ENCODE measurements at places on chromosomes 5 and 9.

DNA sequence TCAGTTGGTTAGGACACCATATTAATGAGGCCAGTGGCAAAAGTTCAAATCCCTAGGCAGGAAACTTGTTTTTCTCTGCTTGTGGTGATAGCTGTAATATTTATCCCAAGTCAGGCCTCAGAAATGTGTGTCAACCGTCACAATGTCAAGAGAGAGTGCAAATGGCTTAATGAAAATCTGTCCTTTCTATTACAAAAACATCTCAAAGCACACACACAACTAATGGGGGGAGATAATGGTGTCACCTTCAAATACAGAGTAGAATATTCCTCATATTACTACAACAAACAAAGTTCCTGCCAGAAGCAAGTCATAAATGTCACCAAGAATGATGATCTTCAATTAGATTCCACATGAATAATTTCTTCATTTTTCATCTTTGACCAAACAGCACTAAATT lies 127.2 kb upstream of the MARCHF11 start:
- DNase-seq, result no peak

GRCh38 chr5:125176005-125176390 lies 429.6 kb upstream of the ZNF608 start:
- DNase-seq, result no peak

DNA sequence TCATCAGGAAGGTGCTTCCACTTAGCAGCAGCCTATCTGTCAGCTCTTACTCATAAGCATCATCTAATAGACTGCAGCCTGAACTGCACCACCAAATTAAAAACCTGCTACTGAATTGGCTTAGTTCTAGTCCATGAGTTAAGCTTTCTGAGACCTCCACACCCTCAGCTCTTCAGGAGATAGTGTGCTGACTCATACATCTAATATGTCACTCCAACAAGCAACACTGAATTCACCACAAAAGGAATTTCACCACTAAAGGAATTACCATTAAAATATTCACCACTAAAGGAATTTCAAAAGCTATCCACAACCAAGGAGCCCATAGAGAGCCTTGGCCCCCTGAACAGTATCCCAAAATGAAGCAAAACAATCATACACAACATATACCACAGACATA lies 418.5 kb upstream of the RORB start:
- no peak for DNase-seq

GRCh38 chr9:22030101-22030598 lies 21.0 kb upstream of the CDKN2B start:
- DNase-seq, result peak; percentile 100

- DNase-seq, result no peak
Observed at GRCh38 chr5:54307583-54307982, 2.8 kb downstream of the ARL15 start.
